ENCODE measurements at places on chromosomes 5 and 9.

- no peak for DNase-seq
Observed at GRCh38 chr5:52893105-52893504, 96.0 kb upstream of the ITGA2 start.

GRCh38 chr9:84317563-84317962 is 23.0 kb downstream of the SLC28A3 start:
- DNase-seq: no peak

- DNase-seq: no peak
Observed at GRCh38 chr5:151708126-151708525, 21.4 kb upstream of the SPARC start.

DNA sequence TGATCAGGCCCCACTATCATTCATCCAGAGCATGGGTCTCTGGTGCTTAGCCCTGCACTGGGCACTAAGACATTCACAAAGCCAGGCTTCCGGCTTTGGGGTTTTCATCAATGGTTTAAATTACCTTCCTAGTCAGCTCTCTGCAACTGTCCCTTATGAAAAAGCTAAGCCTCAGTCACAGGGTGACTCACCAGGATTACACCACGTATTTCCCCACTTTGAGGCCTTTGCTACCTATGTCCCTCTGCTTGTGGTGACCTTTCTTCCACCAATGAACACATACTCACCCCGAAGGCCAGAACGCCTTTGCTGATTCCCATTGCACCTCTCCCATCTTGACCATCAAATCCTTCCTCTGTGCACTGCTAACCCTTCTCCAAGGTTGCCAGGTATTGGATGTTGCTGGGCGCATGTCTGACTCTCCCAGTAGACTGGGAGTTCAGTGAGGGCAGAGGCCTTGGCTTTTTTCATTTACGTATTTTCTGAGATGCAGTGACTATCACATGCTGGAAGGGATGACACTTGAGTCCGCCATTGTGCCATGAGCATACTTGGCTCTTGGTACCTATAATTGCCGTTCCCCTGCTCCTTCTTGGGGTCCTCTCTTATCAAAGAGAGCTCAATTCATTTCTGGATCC is 58.7 kb upstream of the TNFSF8 start:
- DNase-seq: no peak
